GM12891 (cell line): ENCODE measurements at places on chromosomes 13 and 19.

DNA sequence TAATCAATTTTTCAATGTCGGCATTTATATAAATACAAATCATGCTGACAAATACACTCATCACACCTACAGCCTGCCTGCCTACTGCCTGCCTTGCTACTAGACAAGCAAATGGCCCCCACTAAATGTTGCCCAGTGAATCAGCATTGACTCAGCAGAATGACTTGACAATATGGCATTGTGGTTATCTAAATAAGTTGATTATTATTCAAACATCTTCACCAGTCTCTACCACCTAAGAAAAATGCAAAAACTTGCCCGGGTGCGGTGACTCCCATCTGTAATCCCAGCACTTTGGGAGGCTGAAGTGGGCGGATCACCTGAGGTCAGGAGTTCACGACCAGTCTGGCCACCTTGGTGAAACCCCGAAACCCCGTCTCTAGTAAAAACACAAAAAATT is 296.1 kb downstream of the PCDH9 start:
- no peak for DNase-seq

DNA sequence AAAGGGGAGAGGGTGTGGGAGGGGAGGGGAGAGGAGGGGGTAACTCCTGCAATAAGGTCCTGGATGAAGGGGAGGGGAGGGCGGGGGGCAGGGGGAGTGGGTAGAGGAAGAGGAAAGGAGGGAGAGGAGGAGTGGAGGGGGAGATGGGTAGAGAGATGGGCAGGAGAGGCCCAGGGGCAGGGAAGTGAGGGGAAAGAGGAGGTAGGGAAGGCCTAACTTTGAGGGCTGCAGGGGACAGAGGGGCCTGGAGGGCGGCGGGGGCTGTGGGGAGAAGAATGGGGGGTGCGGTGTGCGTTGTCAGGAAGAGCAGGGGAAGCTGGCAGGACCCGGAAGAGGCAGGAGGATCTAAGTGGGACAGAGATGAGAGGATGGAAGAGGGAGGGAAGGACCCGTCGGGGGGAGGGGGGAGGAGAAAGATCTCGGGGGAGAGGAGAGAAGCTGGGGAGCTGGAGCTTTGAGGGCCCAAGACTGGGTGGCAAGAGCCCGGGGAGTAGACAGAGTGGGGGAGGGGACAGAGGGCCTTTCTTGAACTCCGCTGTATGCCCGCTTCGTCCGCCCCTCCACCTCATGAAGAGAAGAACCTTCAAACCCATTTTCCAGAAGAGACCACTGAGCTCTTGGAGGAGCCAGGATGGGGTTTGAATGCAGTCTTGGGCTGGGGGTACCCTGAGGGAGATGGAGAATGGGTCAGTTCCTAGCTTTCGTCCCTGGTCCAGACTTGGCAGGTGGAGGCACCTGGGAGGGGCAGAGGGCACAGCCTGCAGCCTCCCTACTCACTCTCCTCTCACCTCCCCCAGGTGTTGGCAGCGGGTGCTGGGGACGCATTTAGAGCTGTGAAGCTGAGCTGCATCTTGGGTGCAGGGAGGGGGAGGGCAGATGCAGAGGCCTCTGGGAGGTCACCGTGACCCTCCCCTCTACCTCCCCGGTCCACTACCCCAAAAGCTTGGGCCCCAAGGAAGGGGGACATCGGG is 778 bp upstream of the LRRC4B start:
- no peak for DNase-seq

DNA sequence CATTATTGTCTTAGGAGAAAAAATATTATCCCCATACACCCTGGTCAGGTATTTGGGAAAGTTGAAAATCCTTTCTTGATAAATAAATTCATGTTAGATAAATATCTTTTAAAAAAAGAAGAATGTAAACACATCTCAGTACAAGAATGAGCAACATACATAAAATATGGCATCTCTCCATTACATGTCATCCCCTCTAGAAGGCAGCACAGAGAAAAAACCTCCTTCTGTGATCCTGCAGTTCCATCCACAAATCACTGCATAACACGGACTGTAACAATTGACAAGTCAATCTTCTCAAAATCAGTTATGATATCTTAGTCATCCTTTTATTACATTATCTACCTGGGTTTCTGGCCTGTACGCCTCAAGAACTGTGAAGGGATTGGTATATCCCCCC is 683.9 kb upstream of the KLHL1 start:
- no peak for DNase-seq

DNA sequence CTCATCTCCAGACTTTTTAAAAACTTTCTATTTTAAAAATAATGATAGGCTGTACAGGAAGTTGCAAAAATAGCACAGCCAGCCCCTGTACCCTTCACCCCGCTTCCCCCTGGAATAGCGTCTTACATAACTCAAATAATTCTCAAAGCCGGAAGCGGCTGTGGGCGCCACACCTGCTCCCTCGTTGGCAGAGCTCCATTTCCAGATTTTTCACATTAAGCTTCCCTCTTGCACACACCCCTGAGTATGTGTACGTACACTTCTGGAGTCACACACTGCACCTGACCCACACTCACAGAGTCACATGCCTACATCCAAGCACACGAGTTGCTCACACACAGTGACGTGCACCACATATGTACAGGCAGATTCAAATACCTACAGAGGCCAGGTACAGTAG is 24.9 kb upstream of the DPP9 start:
- DNase-seq = no peak

DNA sequence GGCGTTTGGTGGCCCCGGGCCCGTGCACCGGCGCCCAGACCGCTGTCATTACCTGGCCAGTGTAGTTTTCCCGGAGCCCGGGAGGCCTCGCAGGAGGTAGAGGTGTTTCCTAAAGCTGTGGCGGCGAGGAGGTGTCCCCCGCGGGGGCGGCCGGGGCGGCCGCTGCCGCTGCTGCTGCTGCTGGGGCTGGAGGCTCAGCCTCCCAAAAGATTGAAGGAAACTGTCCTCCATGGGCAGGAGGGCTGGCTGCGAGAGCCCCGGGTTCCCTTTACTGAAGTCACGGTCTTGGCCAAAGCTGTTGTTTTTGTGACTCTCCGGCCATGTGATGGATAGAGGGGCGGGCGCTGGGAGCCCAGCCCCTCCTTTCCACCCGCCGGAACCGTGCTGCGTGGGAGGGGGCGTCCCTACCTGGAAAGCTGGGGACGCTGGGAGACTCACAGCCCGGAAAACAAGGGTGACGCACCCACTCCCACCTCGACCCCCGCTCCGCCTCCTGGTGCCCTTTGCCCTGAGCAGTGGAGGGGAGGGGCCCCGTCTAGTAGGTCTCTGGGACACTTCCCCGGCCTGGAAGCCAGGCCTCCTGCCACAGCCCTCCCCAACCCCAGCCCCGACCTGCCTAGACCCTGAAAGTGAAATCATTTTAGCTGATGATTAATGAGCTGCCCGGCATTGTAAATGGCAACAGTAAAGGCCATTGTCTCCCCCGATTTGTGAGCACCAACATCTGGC is at the start of gene N4BP2L1:
Gene N4BP2L1 (minus strand): TSS at position 279 of the 729 bp plus-strand sequence. CDS start 48 bp downstream, at position 231.
- peak; percentile 50 for DNase-seq

GRCh38 chr19:28372576-28373247 is 840.2 kb downstream of the UQCRFS1 start:
- DNase-seq = no peak

DNA sequence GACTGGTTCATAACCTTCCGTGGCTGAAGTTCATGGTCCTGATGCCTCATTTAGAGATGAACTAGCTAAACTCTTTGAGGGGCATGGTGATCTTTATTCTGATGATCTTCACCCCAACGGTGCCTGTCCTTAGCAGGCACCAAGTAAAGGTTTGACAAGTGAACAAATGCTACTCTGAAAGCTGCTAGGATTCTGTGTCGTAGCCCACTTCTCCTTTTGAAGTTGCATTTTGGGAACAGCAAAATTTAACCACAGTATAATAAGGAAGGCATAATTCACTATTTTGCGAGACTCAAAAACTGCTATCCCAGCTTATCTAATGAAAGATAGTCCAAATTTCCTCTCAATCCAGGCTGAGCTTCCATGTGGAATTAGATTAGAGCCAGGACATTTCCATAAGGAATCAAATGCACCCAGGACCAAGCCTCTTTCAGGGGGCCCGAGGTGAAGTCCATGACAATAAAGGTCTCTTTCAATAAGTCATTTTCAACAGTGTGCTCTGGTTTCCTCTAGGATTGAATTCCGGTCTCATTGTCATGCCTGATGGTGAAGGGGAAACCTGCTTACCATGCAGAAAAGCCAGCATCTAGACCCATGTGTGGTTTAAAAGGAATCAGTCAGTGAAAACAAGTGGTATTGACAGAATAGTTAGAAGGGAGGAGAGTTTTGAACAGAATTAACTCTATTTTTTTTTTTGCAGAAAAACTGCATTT is 23.1 kb downstream of the SIAH3 start:
- no peak for DNase-seq

- DNase-seq = no peak
These were observed 100.2 kb downstream of the ZIC5 start for GRCh38 chr13:99871249-99871898.

- DNase-seq = no peak
These were observed 27.1 kb downstream of the TMEM38A start for GRCh38 chr19:16688084-16688483.

GRCh38 chr19:46394402-46394797 is 19.0 kb downstream of the CCDC8 start:
- no peak for DNase-seq

DNA sequence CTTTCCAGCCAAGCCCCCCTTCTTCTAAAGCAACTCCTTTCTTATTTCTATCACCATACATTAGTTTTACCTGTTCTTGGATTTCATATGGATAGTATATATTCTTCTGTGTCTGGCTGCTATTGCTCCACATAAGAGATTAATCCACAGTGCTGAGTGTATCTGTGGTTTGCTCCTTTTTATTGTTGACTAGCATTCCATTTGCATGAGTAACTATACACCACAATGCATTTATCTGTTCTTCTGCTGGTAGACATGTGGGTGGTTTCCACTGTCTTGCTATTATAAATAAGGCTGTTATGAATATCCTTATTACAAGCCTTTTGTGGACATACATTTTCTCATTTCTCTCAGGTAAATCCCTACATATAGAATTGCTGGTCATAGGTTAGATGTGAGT is 138.2 kb downstream of the SLC7A1 start:
- DNase-seq = no peak

DNA sequence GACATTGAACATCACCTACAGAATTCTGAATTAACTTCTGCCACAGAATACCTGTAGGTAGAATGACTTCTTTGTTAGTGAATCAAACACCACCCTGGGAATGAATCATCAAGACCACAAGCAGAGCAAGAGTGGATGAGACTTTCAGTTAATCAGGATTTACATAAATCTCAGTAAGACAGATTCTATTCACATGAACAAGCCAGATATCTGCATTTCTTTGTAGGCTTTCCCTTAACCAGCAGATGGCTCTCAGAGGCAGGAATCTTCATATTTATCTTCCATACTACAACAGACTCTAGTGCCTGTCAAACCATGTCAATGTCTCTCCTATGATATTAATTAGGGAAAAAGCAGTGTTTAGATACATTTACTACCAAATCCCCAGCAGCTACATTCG is 412.1 kb downstream of the KLF12 start:
- DNase-seq = peak; percentile 5
